Body of pancreas (tissue), 4 donors: ENCODE measurements at places on chromosomes 2 and 18.

- no peak for DNase-seq
- no peaks in the 10 kb centered on the region for H3K27me3 ChIP-seq
- H3K27ac ChIP-seq: no peak overlapping the region
- no peaks in the 10 kb centered on the region for H3K4me1 ChIP-seq
- H3K4me3 ChIP-seq: no peak overlapping the region
Observed at GRCh38 chr2:75090770-75091515, 108.4 kb downstream of the TACR1 start.

GRCh38 chr2:31319406-31320175, 85.6 kb downstream of the EHD3 start:
- H3K4me3 ChIP-seq: no peak overlapping the region
- H3K27me3 ChIP-seq: no peaks in the 10 kb centered on the region
- peak overlapping the region; percentile 57 for H3K27ac ChIP-seq
- H3K4me1 ChIP-seq: no peaks in the 10 kb centered on the region

DNA sequence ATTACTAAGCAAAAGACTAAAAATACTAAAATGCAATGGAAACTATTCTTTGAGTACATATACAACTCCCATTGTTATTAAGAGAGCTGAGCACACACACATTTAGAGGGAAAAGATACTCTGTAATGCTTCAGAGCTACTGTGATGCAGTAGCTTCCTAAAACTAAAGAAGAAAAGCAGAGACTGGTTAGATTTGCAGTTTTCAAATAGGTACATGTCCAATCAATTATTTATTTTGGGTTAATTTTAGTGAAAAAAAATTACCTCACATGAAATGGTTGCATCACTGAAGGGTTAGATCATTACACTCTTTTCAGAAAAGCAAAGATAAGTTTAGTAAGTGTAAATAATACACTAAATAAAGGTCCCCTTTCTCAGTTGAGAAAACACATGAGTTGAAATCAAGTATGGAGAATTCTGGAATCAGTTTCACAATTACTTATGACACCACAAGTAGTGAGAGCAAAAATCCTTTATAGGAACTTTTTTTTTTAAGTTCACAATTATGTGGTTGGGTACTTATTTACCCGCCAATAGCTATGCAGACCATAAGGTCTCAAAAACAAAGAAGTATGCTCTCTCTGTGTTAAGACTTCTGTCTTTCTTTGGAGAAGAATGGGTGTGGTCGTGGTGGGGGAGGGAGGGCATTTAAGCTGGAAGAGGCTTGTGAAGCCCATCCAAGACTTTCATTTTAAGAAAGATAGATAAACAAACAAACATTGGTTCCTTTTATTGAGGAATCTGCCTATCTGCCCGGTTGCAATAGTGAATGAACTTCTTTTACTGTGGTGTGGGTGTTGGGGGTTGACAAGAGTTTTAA, 25.3 kb upstream of the SERTAD2 start:
- H3K4me3 ChIP-seq: no peak overlapping the region
- no peaks in the 10 kb centered on the region for H3K27me3 ChIP-seq
- no peaks in the 10 kb centered on the region for H3K4me1 ChIP-seq

DNA sequence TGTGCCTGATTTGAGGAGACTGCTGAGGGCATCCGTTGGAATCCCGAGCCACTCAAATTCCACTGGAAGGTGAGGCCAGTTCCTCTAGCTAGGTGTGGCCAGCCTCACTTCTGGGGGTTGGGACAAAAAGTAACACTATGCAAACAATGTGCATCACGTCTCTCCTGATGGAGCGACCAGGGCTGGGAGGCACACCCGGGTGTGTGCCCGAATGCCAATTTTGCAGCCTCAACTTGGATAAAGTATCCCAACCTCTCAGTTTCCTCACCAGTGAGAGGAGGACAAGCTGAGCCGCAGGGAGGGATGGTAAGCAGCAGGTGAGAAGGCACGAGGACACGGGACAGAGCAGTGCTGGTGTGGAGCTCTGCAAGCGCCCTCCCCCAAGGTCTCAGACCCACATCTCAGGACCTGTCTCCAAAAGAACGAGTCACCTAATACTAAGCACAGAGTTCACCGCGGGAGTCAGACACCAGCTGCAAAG, 218.3 kb downstream of the HAUS1 start:
- no peak overlapping the region for H3K27ac ChIP-seq
- no peaks in the 10 kb centered on the region for H3K36me3 ChIP-seq
- H3K4me1 ChIP-seq: no peaks in the 10 kb centered on the region
- H3K4me3 ChIP-seq: no peak overlapping the region
- no peak for DNase-seq

DNA sequence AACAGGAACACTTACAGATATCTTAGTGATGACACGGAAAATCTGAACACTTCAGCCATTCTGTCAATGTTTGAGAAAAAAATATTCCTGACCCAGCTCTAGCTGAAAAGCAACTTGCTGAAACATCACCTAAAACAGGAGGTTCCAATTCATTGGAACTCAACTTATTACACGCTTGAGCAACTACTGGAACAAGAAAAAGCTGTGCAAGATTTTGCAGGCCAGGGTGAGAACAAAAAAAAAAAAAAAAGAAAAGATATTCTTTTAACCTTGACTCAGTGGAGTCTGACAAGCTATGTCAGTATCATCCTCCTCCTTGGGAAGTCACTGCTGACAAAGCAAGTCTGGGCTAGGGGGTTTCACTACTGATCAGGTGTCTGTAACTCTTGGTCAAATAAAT, 351.0 kb downstream of the SS18 start:
- no peaks in the 10 kb centered on the region for H3K27me3 ChIP-seq
- H3K36me3 ChIP-seq: no peaks in the 10 kb centered on the region
- H3K4me3 ChIP-seq: no peak overlapping the region
- DNase-seq: no peak
- no peak overlapping the region for H3K27ac ChIP-seq
- H3K4me1 ChIP-seq: no peaks in the 10 kb centered on the region

DNA sequence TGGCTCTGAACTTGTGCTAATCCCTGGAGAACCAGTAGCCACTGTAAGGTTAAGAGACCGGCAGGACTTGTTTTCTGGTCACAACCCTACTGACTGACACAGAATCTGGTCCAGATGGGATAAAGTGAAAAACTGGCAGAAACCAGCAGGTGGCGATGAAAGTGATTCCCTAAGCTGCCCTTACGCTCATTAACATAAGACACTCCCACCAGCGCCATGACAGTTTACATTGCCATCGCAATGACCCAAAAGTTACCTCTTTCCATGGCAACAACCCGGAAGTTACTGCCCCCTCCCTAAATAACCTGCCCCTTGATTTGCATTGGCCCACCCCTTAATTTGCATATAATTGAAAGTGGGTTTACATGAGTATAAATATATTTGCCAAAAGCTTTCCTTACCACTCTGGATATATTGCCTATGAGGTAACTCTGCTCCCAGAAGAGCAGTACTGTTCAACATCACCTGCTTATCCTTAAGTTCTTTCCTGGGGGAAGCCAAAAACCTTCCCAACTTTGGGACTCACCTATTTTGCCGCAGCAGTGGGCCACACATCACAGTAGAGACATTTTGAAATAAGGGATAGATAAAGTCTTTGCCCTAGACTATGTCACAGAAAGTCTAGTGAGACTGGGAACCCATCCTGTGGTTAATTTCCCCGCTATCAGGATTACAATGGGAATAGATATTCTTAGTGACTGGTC, 35.8 kb upstream of the AFF3 start:
- no peaks in the 10 kb centered on the region for H3K36me3 ChIP-seq
- no peak overlapping the region for H3K27ac ChIP-seq
- no peak overlapping the region for H3K4me3 ChIP-seq
- DNase-seq: peak; percentile 22

- H3K4me1 ChIP-seq: no peaks in the 10 kb centered on the region
- H3K27me3 ChIP-seq: peaks cover 15% of the 10 kb centered on the region
- DNase-seq: no peak
- no peaks in the 10 kb centered on the region for H3K36me3 ChIP-seq
Observed at GRCh38 chr2:219332542-219332941, at the start of gene RESP18. RESP18 (minus strand) TSS chr2:219332744.

DNA sequence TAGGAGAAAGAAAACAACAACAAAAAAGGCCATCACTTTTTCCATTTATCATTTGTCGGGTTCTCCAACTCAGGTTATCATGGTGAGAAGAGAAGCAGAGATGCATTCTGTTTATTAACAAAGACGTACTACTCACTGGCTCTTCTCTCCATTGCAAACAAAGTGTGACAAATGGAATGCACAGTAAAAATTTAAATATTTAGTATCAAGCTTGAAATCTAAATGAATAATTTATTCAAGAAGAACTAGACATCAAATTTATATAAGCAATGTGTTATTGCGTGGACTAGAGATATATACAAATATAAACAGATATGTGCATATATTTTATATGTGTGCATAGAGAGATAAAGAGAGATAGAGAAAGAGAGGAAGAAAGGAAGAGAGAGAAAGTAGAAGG, 236.5 kb downstream of the DSEL start:
- H3K27ac ChIP-seq: no peak overlapping the region
- no peak for DNase-seq
- H3K4me3 ChIP-seq: no peak overlapping the region
- no peaks in the 10 kb centered on the region for H3K27me3 ChIP-seq

DNA sequence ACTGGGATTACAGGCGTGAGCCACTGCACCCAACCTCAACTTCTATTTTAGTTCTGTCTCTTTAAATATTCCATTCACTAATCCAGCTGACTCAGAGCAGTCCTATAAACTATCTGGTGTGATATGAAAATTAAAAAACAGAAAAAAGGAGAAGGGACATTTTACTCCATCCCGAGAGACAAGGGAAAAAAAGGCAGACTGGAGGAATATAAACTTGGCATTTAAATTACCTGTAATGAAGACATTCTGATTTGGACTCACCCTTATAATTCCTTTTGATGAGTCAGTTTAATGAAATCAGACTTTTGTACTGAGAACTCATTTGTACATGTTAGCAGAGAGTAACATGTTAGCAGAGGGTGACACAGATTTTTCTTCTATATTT, 74.8 kb upstream of the RIOK3 start:
- no peaks in the 10 kb centered on the region for H3K27me3 ChIP-seq
- H3K4me3 ChIP-seq: no peak overlapping the region
- peak overlapping the region; percentile 26 for H3K27ac ChIP-seq
- peaks cover 6% of the 10 kb centered on the region for H3K4me1 ChIP-seq
- DNase-seq: no peak

DNA sequence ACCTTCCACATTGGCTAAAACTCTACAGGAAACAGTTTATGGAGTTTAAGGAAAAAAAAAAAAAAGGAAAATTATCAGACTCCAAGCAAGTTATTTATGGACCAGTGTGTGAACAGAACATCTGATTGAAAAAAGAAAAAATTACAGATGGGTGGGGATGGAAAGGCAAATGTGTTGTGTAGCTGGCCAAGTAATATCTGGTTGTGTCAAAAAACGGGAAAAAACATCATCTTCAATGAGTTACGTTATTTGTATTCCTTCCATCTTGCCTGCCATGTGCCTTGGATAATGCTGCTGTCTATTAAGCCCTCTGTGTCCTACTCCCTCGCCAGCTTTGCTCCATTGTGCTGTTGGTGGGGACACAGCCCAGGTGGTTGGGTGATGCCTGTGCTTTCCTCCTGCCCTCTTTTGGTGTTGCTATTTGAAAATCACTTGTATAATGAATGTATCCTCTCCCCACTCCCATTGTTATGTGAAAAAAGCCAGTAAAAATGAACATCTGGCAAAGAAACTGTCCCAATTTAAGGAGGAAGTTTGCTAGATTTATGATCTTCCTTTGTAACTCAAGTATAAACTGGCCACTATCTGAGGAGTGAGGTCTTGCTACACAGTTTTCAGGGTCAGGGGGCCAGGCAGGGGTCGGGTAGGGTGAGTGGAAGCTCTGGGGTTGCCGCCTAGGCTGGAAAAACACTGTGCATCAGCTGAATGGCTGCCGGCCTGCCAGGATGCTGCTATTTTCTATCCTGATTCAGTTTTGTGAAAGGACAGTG, 155.9 kb downstream of the FMNL2 start:
- H3K36me3 ChIP-seq: no peaks in the 10 kb centered on the region
- DNase-seq: no peak
- no peak overlapping the region for H3K4me3 ChIP-seq

GRCh38 chr2:216685327-216685875, 9.9 kb downstream of the IGFBP5 start:
- H3K27ac ChIP-seq: no peak overlapping the region
- H3K36me3 ChIP-seq: no peaks in the 10 kb centered on the region
- no peaks in the 10 kb centered on the region for H3K27me3 ChIP-seq
- no peak overlapping the region for H3K4me3 ChIP-seq
- no peak for DNase-seq

DNA sequence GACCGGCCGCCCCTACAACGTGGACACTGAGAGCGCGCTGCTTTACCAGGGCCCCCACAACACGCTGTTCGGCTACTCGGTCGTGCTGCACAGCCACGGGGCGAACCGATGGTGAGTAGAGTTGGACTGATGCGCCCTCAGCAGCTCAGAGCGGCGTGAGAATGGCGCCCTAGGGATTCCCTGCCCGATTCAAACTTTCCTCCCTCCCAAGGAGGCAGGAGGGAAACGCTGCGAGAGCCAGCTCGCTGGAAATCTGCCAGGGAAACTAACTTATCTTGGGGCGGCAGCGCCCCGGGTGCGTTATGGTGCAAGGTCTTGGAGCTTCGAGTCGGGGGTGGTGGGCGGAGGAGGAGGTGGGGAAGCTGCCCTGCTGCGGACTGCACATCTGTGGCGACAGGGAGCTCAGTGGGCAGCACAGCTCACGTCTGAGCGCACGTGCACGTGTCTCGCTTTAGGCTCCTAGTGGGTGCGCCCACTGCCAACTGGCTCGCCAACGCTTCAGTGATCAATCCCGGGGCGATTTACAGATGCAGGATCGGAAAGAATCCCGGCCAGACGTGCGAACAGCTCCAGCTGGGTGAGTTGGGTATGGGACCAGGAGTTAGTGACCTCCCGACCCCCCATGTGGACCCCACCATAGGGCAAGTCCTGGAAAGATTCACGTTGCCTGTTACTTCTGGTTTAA, 697 bp downstream of the ITGA4 start:
- H3K36me3 ChIP-seq: no peaks in the 10 kb centered on the region
- H3K4me3 ChIP-seq: peak overlapping the region; percentile 10
- H3K27me3 ChIP-seq: peaks cover 18% of the 10 kb centered on the region
- peaks cover 17% of the 10 kb centered on the region for H3K4me1 ChIP-seq
- DNase-seq: peak; percentile 12

GRCh38 chr2:84901593-84902120, 3.8 kb upstream of the TMSB10 start:
- no peak for DNase-seq
- no peaks in the 10 kb centered on the region for H3K27me3 ChIP-seq
- no peaks in the 10 kb centered on the region for H3K36me3 ChIP-seq
- no peak overlapping the region for H3K27ac ChIP-seq
- peaks cover 31% of the 10 kb centered on the region for H3K4me1 ChIP-seq

DNA sequence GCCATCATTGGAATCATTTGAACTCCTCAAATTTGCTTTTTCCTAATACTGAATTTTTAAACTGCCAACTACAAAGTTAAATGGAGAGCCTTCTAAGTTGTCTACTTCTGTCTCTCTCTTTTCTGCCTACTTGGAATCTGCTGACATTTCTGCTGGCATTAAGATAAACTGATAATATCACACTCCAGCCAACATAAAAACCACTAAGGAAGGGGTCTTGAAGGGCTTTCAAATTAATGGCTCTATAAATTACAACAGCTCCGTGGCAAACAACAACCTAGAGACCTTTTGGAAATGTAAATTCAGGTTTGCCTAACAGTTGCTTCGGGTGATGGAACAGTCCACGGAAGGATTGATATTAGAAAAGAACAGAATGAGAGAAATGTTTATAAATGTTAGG, 12.1 kb downstream of the ALPP start:
- peaks cover 22% of the 10 kb centered on the region for H3K4me1 ChIP-seq
- H3K27ac ChIP-seq: no peak overlapping the region
- no peak overlapping the region for H3K4me3 ChIP-seq
